ENCODE measurements at places on chromosomes 2 and 18. TPM values are rescaled to one million over a fixed set of nuclear protein-coding genes. Genes with fewer than 3 reads are reported as not detected.

HAAO gene
- 25.6 TPM for polyA plus RNA-seq

CDK15 gene
- 2.9 TPM for polyA plus RNA-seq

PRKAG3 gene
- 44.4 TPM for polyA plus RNA-seq

LIPG gene
- 4.2 TPM for polyA plus RNA-seq

CHMP3 gene
- 129 TPM for polyA plus RNA-seq

RGPD8 gene
- polyA plus RNA-seq: 3.8 TPM

AKAIN1 gene
- not detected for polyA plus RNA-seq

RGPD4 gene
- not detected for polyA plus RNA-seq

ARHGEF33 gene
- 1.6 TPM for polyA plus RNA-seq

GRCh38 chr2:163800951-163801381 is 65.2 kb upstream of the FIGN start:
- DNase-seq: peak; percentile 57

GRCh38 chr2:38098421-38099098 is 22.6 kb upstream of the CYP1B1 start:
- DNase-seq: no peak

DNA sequence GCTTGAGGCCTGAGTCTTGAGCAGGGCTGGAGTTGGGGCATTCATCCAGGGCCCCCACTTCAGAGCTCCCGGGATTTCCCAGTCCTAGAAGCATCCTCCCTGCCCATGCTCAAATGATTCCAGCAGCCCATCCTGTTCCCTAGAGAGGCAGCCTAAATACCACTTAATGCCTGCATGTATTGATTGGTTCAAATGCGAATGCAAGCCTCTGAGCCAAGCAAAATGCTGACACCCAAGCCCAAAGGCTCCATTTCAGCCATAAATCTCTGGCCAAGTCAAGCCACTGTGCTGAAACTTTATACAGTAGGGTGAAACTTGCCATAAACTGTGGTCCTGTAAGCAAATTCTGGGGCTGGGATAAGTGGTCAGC is 279.8 kb downstream of the CLIP4 start:
- no peak for DNase-seq

DNA sequence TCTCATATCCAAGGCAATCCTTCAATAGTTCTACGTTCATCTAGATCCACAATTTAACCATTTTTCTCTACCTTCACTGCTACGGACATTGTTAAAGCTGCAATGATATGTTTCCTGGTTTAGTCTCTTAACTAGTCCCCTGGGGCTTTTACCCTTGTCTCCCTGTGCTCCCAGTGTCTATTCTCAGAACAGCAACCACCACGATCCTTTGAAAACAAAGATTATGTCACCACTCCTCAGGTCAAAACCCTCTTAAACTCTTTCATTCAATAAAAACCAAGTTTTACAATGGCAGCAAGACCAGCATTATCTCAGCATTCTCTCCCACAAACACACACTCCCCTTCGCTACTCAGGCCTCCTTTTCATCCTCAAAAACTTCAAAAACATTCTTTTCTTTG is 298.2 kb upstream of the CHST9 start:
- DNase-seq: no peak

DNA sequence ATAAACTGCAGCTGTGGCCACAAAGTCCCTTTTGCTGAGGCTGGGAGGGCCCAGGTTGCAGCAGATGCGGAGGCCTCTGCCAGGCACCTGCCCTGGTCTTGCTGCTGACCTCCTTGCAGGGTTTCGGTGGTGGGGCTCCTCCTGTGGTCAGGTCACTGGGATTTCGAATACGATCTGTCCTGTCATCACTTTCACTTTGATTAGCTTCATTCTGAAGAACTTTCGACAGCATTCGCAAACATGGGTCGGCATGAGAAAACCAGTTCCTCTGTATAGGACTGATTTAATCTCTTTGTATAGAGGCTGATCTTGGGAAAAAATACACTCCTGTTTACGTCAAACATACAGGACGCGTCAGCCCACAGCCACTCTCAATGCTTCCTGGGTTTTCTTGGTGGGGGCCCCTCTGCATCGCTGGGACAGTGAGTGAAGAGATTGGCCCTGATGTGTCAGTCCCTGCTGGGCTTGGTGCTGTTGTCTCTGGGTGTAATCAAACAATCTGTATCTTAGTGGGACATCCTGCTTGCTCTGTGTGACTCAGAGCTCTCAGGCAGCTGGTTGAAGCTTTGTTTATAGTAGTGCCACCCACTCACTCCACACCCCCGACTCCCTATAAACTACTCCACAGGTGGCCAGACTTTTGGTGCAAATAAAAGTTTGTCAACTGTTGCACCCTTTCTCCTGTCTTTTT is 209.4 kb upstream of the CXCR4 start:
- no peak for DNase-seq

GRCh38 chr18:23036660-23037201 is 98.6 kb upstream of the CABLES1 start:
- no peak for DNase-seq

DNA sequence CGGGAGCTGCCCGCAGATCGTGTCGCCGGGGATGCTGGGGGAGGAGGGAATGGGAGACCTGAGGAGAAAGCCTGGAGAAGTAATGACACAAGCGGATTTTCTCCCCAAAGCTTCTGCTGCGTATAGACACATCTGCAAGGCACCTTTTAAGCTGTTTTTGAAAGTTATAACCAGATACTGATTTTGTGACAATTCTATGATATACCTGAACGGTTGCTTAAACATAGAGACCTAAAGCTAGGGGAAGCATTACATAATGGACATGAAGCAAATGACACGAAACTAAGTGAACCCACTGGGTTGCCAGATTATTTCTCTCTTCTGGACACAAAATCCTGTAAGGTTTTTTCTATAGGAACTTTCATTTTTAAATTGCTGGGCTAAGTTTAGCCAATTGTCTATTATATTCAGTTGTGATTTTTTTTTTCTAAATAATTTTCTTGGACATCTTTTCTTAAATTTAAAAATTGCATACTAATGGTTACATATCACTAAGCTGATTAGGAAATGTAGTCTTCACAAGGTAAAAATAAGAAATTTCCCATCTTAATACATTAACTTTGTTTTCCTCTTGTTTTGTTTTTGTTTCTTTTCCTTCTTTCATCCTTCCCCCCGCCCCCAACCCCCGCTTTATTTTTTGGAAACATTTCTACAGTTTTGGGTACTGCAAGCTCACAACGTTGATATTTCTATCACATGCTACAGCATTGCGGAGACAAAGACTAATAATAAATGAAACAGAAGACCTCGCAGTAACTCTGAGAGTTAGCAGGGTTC is 1.3 kb downstream of the OSBPL6 start:
- no peak for DNase-seq

DNA sequence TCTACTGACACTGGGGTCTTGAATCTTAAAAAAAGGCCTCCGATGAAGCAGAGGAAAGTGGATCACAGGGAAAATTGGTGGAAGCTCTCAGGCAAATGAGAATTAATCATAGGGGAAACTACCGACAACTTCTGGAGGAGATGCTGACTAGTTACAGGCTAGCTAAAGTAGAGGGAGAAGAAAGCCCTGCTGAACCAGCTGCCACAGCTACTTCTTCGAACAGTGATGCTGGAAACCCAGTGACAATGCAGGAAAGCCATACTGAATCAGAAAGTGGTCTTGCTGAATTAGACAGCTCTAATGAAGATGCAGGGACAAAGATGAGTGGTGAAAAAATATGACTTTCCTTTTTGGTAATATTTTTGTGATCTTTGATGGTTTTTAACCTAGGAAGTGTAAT is 44.9 kb upstream of the SLC3A1 start:
- DNase-seq: no peak
